ENCODE measurements at places on chromosomes 6 and 20.

DNA sequence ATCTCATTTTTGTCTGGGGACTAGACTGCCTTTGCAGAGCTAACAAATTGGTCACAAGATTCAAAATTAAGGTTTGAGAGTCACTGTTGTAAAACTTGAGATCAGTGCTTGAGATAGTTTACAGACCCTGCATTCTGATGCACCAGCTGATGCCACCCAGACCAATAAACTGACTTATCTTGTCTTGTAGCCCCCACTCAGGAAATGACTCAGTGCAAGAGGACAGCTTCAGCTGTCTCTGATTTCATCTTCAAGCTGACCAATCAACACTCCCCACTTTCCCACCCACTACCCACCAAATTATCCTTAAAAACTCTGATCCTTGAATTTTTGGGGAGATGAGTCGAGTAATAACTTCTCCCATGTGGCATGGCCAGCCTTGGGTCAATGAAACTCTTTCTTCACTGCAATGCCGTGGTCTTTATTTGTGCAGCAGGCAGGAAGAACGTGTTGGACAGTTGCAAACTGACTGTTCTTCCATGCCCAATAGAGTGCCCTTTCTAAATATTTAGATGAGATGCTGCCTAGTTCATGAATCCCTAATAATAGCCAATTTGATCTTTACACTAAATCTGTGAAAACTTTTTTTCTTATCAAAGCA, 48.3 kb upstream of the PROKR2 start:
- no peak for DNase-seq

DNA sequence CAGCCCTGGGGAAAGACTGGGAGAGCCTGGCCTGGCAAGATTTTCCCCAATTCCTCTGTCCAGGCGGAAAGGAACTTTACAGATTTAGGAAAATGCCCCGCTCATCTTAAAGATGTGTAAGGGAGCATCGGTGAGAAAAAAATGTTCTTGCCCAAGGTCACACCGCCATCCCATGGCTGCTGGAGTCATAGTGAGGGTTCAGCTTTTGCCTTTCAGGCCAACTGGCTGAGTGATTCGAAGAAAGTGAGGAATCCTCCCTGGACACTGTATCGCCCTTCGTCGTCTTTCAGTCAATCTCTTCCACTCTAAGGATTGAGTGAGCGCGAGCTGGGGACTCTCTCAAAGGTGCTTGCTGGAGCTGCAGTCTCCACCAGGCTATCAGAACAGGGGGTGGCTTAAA, 1.4 kb downstream of the WFDC2 start:
- DNase-seq: no peak

GRCh38 chr6:89977808-89978748, 83.8 kb downstream of the GJA10 start:
- DNase-seq: no peak

DNA sequence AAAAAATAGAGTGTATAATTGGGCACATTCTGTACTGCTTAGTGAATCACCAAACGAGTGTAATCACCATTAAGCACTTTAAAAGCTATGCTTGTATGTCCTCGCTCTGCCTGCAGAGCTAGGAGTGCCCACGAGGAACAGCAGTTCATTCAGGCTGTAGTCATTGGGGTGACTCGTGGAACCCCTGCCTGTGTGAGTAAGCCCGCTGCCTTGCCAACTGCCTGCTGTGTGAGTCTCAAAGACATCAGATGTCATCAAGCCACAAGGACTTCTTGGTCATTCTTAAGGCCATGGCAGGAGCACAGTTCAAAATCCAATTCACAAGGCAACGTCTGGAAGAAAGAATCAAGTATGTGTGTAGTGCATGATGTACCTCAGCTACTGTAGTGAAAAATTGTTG, 60.4 kb downstream of the FOXO3 start:
- DNase-seq: no peak

DNA sequence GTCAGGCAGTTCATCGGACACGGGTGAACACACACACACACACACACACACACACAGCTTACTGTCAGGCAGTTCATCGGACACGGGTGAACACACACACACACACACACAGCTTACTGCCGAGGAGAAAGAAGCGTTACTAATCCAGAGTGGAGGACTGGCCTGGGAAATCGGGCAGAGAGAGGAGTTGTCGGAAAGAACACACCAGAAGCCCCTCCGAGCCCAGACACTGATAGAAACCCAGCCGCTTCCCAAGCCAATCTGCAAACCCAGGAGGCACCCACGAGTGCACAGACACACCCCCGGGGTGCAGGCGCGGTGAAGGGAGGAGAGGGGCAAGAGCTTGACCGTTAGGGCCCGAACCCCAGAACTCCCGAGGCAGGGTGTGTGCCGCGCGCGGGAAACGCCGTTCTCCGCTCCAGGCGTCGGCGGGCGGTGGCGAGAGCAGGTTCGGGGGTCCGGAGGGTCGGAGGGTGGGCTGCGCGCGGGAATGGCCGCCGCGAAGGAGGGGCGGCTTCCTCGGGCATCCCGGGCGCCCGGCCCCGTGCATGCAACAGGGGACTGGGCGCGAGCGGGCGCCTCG, 636 bp downstream of the ELOVL2 start:
- DNase-seq: no peak

DNA sequence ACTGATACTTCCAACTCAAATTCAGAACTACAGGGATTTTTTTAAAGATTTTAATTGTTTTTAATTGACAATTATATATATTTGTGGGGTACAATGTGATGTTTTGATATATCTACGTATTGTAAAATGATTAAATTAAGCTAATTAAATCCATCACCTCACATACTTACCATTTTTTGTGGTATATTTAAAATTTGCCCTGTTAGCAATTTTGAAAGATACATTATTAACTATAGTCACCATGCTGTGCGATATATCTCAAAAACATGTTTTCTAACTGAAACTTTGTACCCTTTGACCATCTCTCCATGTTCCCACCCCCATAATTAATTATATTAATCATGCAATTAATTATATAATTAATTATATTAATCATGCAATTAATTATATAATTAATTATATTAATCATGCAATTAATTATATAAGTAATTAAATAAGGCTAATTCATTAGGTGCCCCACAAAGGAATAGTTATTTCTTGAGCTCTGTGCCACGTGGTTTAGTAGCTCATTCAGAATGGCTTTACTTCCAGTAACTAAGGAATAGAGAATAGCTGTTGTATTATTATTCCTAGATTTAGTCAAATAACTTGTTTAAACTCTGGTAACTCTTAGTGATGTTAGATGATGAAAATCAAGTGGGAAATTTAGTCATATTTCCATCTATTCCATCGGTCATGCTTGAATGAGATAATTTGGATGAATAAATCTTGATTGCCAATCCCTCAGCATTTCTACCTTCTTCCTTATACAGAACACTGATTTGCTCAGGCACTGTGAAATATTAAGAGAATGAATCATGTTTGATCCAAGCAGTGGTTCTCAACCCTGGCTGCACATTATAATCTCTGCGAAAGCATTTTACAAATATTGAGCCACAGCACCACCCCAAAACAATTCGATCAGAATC, 25.1 kb downstream of the LOC128125822 start:
- DNase-seq: no peak
